Activated CD8-positive, alpha-beta T cell treated with anti-CD3 and anti-CD28 coated beads for 36 hours (primary cell): ENCODE measurements at places on chromosomes 4 and X. TPM values are rescaled to one million over a fixed set of nuclear protein-coding genes. Genes with fewer than 3 reads are reported as not detected.

DNA sequence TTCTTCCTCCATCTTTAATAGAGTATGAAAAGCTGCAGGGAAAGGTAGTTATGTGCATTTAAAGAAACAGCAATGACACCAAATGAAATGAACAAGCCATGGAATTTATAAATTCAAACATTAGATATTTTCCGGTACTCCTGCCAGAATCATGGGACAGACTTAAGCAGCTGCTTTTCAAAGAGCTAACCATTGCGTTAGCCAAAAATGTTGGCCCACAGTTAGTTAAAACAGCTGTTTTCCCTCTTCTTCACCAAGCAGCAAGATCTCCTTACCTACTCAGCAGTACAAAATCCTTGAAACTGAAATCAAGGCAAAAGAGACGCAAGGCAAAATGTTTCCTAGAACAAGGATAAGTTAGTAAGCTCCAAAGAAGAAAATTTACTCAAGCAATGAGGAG, 64.0 kb downstream of the MANBA start:
- peaks cover 2% of the 10 kb centered on the region for H3K36me3 ChIP-seq
- no peaks in the 10 kb centered on the region for H3K27me3 ChIP-seq
- no peak for DNase-seq
- H3K4me1 ChIP-seq: no peaks in the 10 kb centered on the region
- H3K4me3 ChIP-seq: no peak overlapping the region

DNA sequence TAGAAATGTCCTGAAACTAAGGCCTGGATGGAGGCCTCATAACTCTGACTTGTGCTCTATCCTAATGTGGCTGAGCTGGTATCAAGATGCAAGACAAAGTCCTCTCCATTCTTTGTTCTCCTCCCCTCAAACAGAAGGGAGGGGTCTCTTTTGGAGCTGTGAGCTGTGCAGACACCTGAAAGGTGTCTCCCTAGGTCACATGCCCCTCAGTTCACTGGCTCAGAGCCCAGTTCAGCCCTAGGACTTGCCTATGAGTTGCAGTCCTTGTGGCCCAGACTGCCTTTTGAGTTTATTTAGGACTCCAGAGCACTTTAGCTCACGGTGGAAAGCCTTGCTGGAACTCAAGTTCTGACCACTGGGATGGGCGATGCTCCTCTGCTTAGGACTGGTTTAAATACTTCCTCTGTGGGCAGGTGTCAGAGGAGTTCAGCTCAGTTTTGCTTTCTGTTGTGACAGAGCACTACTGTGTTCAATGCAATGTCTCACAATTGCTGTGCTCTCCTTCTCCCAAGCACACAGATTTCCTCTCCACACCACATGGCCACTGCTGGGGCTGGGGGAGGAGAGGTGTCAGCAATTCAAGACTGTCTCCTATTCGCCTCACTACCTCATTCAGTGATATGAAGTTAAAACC, 84.8 kb upstream of the ZNF827 start:
- DNase-seq: no peak
- no peak overlapping the region for H3K4me3 ChIP-seq
- no peak overlapping the region for H3K27ac ChIP-seq
- H3K4me1 ChIP-seq: no peaks in the 10 kb centered on the region

DNA sequence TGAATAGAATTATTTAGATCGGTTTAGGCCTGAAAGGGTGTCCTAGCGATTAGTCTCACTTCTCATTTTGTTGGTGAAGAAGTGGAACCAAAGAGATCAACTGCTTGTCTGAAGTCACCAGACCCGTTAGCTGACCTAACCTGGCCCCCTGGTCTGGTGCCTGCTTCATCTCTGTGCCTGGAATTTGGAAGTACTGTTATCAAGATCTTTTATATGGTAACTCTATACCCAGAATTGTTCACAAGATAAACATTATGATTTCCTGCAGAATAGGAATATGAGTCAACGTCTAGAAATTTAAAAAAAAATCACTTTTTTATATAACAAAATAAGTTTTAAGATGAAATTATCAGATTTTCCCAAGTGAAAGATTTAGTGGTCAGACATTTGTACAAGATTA, 37.2 kb downstream of the LRP2BP start:
- no peak for DNase-seq
- H3K4me3 ChIP-seq: no peak overlapping the region
- H3K27me3 ChIP-seq: no peaks in the 10 kb centered on the region
- no peak overlapping the region for H3K27ac ChIP-seq

DNA sequence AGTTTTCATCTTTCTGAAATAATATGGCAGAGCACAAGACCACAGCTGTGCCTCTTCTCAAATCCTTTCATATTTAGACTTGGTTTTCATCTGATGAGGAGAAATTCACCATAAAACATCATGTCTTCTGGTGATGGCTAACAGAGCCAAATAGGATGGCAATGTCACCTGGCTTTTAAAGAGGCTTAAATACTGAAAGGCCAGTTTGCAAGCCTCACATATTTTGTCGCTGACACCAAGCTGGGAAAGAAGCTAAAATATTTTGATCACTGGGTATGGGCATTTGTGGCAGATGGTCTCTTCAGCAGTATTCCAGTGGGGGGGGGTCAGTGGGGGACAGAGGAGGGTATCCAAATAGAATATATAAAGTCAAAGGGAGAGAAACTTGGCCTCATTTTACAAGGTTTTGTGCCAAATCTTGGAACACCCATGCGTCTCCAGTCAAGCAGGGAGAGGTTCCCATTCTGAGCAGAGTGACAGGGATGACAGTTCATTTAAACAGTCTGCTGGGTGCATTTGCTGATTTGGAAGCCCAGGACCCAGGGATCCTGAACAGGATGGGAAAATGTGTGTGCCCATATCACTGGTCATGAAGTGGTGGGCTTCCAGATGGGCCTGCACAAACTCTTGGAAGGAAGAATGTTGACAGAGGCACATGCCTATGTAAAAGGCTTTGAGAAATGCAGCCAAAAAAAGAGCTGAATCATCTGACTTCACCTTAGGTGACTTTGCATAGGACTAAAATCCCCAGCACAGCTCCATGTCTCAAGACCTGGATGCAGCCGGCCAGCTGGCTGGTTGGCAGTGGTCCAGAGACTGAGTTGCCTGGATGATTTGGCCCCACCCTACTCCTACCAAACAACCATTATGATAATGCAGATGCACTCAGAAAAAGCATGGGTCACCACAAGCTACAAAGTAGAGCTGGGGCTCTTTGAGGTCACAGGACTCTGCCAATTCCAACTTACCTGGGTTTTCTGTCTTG, 484.4 kb upstream of the NR3C2 start:
- H3K4me3 ChIP-seq: no peak overlapping the region
- H3K4me1 ChIP-seq: no peaks in the 10 kb centered on the region
- peaks cover 1% of the 10 kb centered on the region for H3K27me3 ChIP-seq

- peaks cover 11% of the 10 kb centered on the region for H3K36me3 ChIP-seq
- peak overlapping the region; percentile 98 for H3K4me3 ChIP-seq
- peaks cover 29% of the 10 kb centered on the region for H3K4me1 ChIP-seq
- no peak for DNase-seq
- H3K27me3 ChIP-seq: no peaks in the 10 kb centered on the region
- peak overlapping the region; percentile 89 for H3K27ac ChIP-seq
Observed at GRCh38 chr4:41989994-41990364, 351 bp upstream of the SLC30A9 start.

Gene CDX4
- not detected for total RNA-seq

Gene KIAA1210
- total RNA-seq: not detected
